ENCODE measurements at places on chromosomes 3 and 15.

GRCh38 chr3:114231616-114232015 lies 5.8 kb downstream of the ZNF80 start:
- DNase-seq, result peak; percentile 24

DNA sequence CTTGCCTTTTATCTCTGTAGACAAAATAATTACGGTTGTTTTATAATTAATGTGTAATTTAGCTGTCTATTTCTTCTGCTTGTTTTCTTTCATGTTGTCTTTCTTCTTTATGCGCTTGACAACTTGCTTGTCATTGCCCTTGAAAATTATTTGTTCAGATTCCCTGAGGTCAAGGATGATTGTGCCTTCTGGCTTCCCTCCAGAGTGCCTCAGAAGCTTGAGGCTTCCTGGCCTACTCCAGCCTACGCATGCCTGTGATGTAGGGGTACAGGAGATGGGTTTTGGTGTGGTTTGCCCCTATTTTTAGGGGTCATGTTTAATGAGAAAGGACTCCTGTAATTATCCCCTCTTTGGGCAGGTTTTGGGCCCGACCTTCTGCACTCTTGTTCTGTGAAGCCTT lies 231.5 kb downstream of the SV2B start:
- DNase-seq, result no peak

GRCh38 chr3:127803619-127804018 lies 18.7 kb downstream of the MGLL start:
- DNase-seq, result no peak

- no peak for DNase-seq
Measured at GRCh38 chr3:47251689-47252088, 30.9 kb downstream of the KIF9 start.

GRCh38 chr3:66449411-66449974 lies 51.3 kb downstream of the LRIG1 start:
- no peak for DNase-seq

All from activated T-cell treated with anti-CD3 and anti-CD28 coated beads for 24 hours (primary cell).